ENCODE measurements at places on chromosomes 13 and 19.

DNA sequence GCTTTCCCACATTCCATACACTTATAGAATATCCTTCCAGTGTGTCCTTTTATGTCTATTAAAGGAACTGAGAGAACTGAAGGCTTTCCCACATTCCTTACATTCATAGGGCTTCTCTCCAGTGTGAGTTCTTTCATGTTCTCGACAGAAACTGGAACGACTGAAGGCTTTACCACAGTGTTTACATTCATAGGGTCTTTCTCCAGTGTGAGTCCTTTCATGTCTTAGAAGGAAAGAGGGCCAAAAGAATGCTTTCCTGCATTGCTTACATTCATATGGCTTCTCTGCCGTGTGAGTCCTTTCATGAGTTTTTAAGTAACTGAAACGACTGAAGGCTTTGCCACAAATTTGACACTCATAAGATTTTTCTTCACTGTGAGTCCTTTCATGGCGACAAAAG lies 22.3 kb downstream of the ZNF44 start:
- no peaks in the 10 kb centered on the region for H3K4me1 ChIP-seq
- H3K4me3 ChIP-seq, result no peak overlapping the region
- H3K36me3 ChIP-seq, result peaks cover 34% of the 10 kb centered on the region
- H3K27me3 ChIP-seq, result no peaks in the 10 kb centered on the region
- H3K27ac ChIP-seq, result no peak overlapping the region

DNA sequence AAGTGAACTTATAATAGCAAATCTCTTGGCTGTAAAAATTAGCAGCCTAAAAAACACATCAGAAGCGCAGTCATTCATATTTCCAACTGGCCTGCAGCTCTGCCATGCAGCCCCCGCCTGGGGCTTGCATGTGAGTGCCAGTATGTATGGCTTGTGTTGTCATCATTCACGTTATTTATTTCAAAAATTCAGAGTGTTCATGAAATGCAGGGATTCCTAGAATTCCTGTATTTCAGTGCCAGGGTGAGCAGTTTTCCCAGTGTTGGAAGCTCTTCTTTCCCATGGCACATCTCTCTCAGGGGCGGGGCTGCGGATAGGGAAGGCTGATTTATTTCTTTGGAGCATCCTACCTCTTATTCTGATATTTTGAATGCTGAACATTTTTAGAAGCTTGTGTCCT lies 234.6 kb downstream of the FGF9 start:
- H3K27ac ChIP-seq, result no peak overlapping the region
- H3K4me1 ChIP-seq, result peaks cover 23% of the 10 kb centered on the region
- H3K36me3 ChIP-seq, result no peaks in the 10 kb centered on the region
- no peak overlapping the region for H3K4me3 ChIP-seq
- H3K27me3 ChIP-seq, result no peaks in the 10 kb centered on the region

DNA sequence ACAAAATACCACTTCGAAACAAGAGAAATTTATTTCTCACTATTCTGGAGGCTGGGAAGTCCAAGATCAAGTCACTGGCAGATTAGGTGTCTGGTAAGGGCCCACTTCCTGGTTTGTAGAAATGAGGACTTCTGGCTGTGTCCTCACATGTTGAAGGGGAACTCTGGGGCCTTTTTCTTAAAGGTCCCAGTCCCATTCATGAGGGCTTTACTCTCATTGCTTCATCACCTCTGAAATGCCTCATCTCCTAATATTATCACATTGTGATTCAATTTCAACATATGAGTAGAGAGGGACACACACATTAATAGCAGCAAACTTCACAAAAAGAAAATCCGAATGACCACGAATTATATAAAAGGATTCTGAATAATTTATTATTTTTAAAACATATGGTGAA lies 21.6 kb upstream of the SIGLEC14 start:
- H3K36me3 ChIP-seq, result no peaks in the 10 kb centered on the region
- H3K27ac ChIP-seq, result no peak overlapping the region
- no peaks in the 10 kb centered on the region for H3K4me1 ChIP-seq
- no peak overlapping the region for H3K4me3 ChIP-seq

GRCh38 chr13:66888698-66889097 lies 341.4 kb downstream of the PCDH9 start:
- no peaks in the 10 kb centered on the region for H3K36me3 ChIP-seq
- H3K27ac ChIP-seq, result no peak overlapping the region
- DNase-seq, result no peak
- no peak overlapping the region for H3K4me3 ChIP-seq
- no peaks in the 10 kb centered on the region for H3K4me1 ChIP-seq
- H3K27me3 ChIP-seq, result no peaks in the 10 kb centered on the region

DNA sequence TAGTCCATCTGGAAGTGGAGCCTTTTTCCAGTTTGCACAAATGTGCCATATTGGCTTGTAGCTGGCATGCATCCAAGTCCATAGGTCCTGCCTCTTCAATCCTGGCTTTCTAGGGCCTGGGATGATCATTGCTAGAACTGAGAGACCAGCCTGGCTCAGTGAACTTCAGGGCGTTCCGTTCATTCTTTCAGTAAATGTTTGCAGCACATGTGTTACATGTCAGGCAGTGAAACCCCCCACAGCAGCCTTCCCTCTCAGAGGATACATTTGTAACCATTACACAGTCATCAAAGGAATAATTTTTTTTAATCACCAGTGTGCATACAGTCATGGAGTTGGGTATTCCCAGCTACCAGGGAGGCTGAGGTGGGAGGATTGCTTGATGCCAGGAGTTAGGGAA lies 9.7 kb downstream of the FUT2 start:
- H3K4me3 ChIP-seq, result no peak overlapping the region
- no peaks in the 10 kb centered on the region for H3K27me3 ChIP-seq
- H3K27ac ChIP-seq, result no peak overlapping the region
- peaks cover 28% of the 10 kb centered on the region for H3K36me3 ChIP-seq
- DNase-seq, result no peak

DNA sequence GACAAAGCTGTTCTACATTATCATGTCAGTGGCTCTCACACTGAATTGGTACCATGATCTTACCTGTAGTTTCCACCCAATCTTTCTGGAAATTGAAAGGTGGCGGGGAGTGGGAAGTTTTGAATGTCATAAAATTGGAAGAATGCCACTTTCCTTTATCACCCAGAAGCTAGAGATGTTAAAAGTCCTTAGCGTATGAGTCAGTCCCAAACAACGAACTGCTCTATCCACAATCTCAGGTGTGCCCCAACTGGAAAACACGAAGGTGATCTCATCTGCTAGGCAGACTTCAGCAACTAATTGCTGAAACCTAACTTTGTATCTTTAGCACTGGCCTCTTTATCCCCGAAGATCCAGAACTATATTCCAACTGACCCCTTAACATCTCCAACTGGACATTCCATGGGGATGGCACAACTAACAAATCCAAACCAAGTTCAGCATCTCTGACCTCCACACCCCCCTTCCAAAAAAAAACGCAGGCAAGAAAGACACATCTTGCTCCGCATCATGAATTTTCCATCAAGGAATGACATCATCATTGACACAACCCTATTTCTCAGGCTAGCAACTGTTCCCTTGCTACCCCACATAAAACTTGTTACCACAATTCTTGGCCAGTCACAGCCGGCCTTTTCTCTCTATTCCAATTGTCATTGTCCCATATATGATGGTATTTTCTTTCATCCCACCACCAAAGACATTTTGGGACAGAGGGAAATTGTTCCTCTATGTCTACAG lies 175.4 kb downstream of the KLF12 start:
- no peaks in the 10 kb centered on the region for H3K4me1 ChIP-seq
- DNase-seq, result peak; percentile 16
- H3K4me3 ChIP-seq, result no peak overlapping the region
- no peaks in the 10 kb centered on the region for H3K27me3 ChIP-seq
- H3K27ac ChIP-seq, result no peak overlapping the region
- H3K36me3 ChIP-seq, result no peaks in the 10 kb centered on the region

DNA sequence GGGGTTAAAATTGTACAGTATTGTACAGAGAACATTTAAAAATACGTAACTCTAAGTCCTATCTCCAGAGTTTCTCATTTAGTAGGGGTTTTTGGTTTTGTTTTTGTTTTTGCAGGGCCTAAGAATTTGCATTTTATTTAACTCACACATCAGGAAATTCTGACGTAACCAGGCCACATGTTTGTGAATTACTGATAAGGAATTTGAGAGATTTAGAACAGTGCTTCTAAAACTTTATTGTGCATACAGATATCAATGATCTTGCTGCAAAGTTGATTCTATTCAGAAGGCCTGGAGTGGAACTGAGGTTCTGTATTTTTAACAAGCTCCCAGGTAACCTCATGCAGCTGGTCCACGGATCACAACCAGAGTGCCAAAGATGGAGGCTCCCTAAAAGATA lies 49.3 kb downstream of the LIG4 start:
- no peak overlapping the region for H3K27ac ChIP-seq
- DNase-seq, result no peak
- no peaks in the 10 kb centered on the region for H3K27me3 ChIP-seq
- no peaks in the 10 kb centered on the region for H3K36me3 ChIP-seq
- no peaks in the 10 kb centered on the region for H3K4me1 ChIP-seq
- no peak overlapping the region for H3K4me3 ChIP-seq

DNA sequence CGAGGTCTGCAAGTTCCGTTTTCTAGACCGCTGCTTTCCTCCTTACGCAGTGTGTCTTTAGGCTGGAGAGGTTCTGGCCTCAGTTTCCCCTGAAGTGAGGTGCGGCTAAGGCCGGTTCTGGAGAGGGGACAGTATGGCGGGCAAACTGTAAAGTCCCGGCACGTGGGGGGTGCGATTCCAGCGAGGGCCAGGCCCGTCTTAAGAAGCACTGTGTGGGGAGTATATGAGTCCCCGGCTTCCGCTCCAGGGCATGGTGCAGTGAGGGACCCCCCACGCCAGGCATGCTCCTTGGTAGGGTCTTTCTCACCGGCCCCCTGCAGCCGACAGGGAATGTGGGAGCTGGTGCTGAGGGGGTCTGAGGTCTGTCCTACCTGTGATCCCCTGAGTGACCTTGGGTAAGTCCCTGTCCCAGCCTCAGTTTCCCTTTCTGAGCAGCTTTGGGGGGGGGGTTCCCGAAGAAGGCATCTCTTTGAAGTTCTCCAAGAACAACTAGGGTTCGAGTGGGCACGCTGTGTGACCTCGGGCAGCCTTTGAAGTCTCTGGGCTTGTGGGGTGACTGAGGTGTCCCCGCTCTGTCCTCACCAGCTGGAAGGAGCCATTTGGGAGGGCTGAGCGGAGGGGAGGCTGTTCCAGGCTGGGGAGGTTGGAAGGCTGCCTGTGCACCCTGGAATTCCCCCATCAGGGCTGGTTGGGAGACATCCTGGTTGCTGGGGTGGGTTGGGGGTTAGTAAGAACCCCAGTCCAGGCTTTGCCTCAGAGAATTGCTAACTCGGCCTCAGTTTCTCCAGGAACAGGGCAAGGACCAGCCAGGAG lies 1.5 kb downstream of the NFIC start:
- peaks cover 83% of the 10 kb centered on the region for H3K27me3 ChIP-seq
- peaks cover 18% of the 10 kb centered on the region for H3K4me1 ChIP-seq
- peak overlapping the region; percentile 31 for H3K4me3 ChIP-seq
- no peaks in the 10 kb centered on the region for H3K36me3 ChIP-seq
- H3K27ac ChIP-seq, result peak overlapping the region; percentile 26
- no peak for DNase-seq

DNA sequence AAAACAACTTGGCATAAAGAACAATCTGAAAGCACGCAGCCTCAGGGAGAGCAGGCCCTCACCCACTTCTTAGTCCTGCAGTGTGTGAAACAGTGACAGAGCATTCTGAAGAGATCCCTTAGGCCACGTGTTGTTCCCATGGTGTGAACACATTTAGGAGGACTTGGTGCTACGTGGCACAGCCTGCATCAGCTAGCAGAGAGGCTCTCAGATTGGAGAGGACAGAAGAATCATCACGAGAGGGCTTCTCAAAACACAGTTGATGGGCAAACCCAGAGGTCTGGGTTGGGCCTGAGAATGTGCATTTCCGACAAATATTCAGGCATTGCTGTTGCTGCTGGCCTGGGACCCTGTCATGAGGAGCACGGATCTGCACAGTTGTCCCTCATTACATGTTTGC lies 26.1 kb upstream of the TFDP1 start:
- no peak overlapping the region for H3K4me3 ChIP-seq
- no peaks in the 10 kb centered on the region for H3K27me3 ChIP-seq
- peaks cover 3% of the 10 kb centered on the region for H3K4me1 ChIP-seq
- H3K27ac ChIP-seq, result no peak overlapping the region

- peak; percentile 20 for DNase-seq
- no peak within 1 kb of the TSS for H3K27ac ChIP-seq
- peak within 1 kb of the TSS; percentile 62 for H3K4me3 ChIP-seq
- peaks cover 3% of the 10 kb centered on the region for H3K4me1 ChIP-seq
- no peaks in the 10 kb centered on the region for H3K36me3 ChIP-seq
Observed at GRCh38 chr19:15200553-15201364, at the start of gene NOTCH3. Gene NOTCH3, minus strand, starts transcription at chr19:15200995. Its CDS starts 90 bp downstream, at chr19:15200905.

- peaks cover 16% of the 10 kb centered on the region for H3K4me1 ChIP-seq
- no peak for DNase-seq
- H3K4me3 ChIP-seq, result no peak overlapping the region
- H3K36me3 ChIP-seq, result peaks cover 61% of the 10 kb centered on the region
Observed at GRCh38 chr13:110626521-110626920, 11.2 kb downstream of the NAXD start.

GRCh38 chr13:50511877-50512341 lies 331.6 kb downstream of the DLEU7 start:
- peak overlapping the region; percentile 61 for H3K27ac ChIP-seq
- no peak for DNase-seq
- peaks cover 13% of the 10 kb centered on the region for H3K4me1 ChIP-seq
- no peaks in the 10 kb centered on the region for H3K36me3 ChIP-seq
- H3K4me3 ChIP-seq, result no peak overlapping the region
- no peaks in the 10 kb centered on the region for H3K27me3 ChIP-seq

GRCh38 chr13:77660841-77661250 lies 36.6 kb upstream of the SLAIN1 start:
- no peaks in the 10 kb centered on the region for H3K27me3 ChIP-seq
- H3K4me3 ChIP-seq, result no peak overlapping the region
- H3K4me1 ChIP-seq, result no peaks in the 10 kb centered on the region
- no peaks in the 10 kb centered on the region for H3K36me3 ChIP-seq
- no peak for DNase-seq

GRCh38 chr19:1511318-1512317 lies 1.2 kb downstream of the ADAMTSL5 start:
- H3K27me3 ChIP-seq, result peaks cover 14% of the 10 kb centered on the region
- H3K36me3 ChIP-seq, result no peaks in the 10 kb centered on the region
- H3K4me1 ChIP-seq, result peaks cover 36% of the 10 kb centered on the region
- H3K4me3 ChIP-seq, result peak overlapping the region; percentile 80

DNA sequence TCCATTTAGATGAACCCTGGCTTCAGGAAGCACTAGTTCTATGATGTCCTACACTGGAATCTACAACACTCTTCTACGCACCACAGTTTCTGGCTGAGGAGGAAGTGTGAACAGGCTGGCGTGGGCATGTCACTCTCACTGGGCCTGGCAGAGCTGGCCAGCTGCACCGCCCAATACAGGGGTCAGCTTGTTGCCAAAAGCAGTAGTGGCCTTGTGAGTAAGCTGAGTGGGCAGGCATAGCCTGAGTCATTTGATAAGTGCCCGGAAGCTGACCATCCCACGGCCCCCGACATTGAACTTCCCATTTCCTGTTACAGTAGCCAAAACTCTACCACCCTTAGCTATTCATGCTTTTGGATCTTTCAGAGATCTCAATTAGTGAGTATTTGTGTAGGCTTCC lies 240.9 kb upstream of the SERP2 start:
- no peaks in the 10 kb centered on the region for H3K36me3 ChIP-seq
- H3K4me1 ChIP-seq, result no peaks in the 10 kb centered on the region
- H3K4me3 ChIP-seq, result no peak overlapping the region
- H3K27me3 ChIP-seq, result no peaks in the 10 kb centered on the region
- DNase-seq, result no peak
